Activated naive CD4-positive, alpha-beta T cell treated with Interleukin-2 at 50 U/mL for 16 hours (primary cell): ENCODE measurements at places on chromosomes 16 and 17.

GRCh38 chr16:72442385-72443158 lies 270.6 kb upstream of the PMFBP1 start:
- DNase-seq = no peak

GRCh38 chr17:77291591-77292386 lies 151.0 kb downstream of the SEC14L1 start:
- no peak for DNase-seq

- peak; percentile 8 for DNase-seq
Observed at GRCh38 chr16:74862743-74863244, 88.2 kb upstream of the FA2H start.

GRCh38 chr17:56785405-56785804 lies 48.3 kb downstream of the C17orf67 start:
- no peak for DNase-seq

DNA sequence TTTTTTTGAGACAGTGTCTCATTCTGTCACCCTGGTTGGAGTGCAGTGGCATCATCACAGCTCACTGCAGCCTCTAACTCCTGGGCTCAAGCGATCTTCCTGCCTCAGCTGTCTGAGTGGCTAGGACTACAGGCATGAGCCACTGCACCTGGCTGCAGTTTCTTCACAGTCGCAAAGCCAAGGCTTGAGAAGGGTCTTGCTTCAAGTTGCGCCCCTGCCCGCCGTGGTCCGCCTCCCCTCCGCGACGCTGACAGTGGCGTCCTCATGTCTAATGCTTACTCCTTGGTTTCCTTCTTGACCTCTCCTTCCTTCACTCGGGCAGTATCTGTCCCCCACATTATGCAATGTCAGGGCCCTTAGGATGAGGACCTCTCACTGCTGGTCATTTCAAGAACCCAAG lies 112.7 kb downstream of the ADCY9 start:
- no peak for DNase-seq

- DNase-seq = no peak
Observed at GRCh38 chr16:31453255-31454204, 5.8 kb upstream of the ARMC5 start.

- DNase-seq = no peak
Observed at GRCh38 chr16:14194721-14195120, 123.6 kb downstream of the MRTFB start.

DNA sequence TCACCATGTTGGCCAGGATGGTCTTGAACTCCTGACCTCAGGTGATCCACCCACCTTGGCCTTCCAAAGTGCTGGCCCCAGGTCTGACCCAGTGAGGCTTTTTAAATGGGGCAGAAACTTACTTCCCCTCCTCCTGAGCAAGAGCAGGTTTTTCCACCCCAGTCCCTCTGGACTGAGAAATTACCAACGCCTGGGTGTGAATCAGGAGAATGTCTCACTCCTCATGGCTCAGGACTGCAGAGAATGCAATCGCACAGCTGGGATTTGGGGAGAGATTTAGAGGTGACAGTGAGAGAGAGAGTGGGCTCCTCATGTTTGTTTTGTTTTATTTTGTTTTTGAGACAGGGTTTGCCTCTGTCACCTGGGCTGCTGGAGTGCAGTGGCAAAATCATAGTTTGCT lies 203.6 kb downstream of the RAB11FIP4 start:
- no peak for DNase-seq

GRCh38 chr17:4472286-4472685 lies 26.4 kb upstream of the SPNS2 start:
- DNase-seq = no peak

- DNase-seq = no peak
Observed at GRCh38 chr16:29765167-29766032, 12.7 kb upstream of the ZG16 start.

GRCh38 chr17:9612006-9612405 lies 33.3 kb upstream of the USP43 start:
- DNase-seq = no peak

- no peak for DNase-seq
Observed at GRCh38 chr17:71765437-71765836, 355.4 kb upstream of the SOX9 start.

- no peak for DNase-seq
Observed at GRCh38 chr16:27204312-27204915, 1.1 kb downstream of the KDM8 start.

- DNase-seq = no peak
Observed at GRCh38 chr17:68973098-68973846, 18.1 kb upstream of the ABCA8 start.

GRCh38 chr17:29731589-29731929 lies 108.8 kb upstream of the CORO6 start:
- DNase-seq = no peak

GRCh38 chr17:42698736-42699414 lies 16.5 kb downstream of the CNTNAP1 start:
- DNase-seq = no peak

DNA sequence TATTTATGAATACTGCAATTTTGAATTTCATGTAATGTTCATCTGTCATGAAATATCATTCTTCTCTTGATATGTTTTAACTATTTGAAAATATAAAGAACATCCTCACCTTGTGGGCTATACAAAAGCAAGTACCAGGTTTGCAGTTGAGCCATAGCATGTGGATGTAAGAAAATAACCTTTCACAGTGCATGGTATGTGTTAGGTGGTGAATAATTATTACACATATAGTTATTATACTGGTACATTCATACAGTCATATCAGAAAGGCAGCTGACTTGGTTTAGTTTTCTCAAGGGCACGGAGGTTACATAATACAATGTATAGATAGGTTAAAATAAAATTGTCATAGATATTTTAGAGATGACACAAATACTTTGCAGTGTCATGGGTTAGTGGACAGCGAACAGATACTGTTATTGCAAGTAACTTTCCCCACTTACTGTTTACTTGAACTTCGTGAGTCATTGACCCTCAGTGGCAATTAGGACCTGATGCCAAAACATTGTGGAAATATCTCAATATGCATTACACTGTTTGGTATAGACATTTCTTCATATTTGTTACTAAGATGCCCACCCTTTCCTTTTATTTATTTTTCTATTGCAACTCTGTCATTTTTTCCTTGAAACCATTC lies 445.4 kb upstream of the GOT2 start:
- no peak for DNase-seq

DNA sequence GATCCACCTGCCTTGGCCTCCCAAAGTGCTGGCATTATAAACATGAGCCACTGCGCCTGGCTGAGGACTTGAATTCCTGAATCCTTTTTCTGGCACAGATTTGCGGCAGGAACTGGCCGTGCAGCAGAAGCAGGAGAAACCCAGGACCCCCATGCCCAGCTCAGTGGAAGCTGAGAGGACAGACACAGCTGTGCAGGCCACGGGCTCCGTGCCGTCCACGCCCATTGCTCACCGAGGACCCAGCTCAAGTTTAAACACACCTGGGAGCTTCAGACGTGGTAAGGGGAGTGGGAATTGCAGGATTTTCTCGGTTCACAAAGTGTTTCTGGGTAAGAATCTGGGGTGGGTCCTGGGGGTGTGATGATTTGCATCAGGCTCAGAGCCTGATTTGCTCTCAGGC lies 41.0 kb downstream of the NDE1 start:
- no peak for DNase-seq

DNA sequence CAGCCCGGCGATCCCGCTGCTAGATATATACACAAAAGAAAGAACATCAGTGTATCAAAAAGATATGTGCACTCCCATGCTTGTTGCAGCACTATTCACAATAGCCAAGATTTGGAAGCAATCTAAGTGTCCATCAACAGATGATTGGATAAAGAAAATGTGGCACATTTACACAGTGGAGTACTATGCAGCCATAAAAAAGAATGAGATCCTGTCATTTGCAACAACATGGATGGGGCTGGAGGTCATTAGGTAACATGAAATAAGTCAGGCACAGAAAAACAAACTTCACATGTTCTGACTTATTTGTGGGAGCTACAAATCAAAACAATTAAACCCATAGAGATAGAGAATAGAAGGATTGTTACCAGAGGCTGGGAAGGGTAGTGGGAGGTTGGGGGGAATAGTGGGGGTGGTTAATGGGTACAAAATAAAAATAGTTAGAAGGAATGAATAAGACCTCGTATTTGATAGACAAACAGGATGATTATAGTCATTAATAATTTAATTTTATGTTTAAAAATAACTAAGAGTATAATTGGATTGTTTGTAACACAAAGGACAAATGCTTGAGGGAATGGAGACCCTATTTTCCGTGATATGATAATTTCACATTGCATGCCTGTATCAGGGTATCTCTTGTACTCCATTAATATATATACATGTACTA lies 176.7 kb upstream of the NOG start:
- DNase-seq = no peak

DNA sequence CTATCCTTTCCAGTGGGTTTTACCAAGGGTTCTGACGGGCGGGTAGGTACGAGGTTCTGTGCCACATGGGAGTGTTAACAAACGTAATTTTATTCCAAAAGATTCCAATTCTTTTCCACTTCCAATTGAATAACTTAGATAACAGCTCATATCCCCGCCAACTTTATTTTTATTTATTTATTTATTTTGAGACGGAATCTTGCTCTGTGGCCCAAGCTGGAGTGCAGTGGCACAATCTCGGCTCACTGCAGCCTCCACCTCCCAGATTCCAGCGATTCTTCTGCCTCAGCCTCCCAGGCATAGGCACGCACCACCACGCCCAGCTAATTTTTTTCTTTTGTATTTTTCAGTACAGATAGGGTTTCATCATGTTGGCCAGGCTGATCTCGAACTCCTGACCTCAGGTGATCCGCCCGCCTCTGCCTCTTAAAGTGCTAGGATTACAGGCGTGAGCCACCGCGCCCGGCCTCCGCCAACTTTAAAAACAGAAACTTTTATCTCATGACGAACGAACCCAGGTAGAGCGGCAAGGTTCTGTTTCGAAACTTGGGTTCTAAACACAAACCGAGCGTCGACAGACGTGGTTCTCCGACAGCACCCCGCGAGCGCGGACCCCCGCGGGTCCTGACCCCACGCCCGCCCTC lies 613 bp downstream of the ECI1 start:
- DNase-seq = peak; percentile 63

- no peak for DNase-seq
Observed at GRCh38 chr17:72511242-72511641, 390.4 kb downstream of the SOX9 start.

GRCh38 chr17:69506489-69506888 lies 92.0 kb downstream of the MAP2K6 start:
- DNase-seq = no peak

DNA sequence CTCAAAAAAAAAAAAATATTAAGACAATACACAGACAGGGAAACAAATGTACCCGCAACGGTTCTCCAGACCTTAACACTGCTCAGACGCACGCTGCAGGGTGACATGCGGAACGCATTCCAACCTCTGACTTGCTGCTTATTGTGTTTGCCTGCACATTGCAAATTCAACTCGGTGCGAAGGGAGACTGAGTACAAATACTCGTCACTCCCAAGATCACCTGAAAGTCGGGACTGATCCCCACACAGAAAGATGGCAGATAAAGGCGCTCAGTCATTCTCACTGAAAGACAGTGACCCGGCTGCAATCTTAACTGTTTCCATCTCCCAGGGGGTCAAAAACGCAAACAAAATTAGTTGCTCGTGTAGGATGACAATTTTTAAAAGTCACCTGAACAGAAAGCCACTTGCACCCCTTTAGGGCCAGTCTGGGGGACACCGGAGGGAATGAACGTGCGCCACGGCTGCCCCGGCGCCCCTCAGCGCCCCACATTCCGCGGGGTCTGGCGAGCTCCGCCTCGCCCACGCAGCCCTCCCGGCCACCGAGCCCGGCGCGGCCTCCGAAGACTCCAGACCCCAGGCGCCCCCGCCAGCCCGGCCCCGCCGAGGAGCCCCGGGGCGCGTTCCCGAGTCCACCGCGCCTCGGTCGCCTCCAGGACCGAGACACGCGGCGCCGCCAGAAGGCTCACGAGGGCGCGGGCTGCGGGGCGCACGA lies 589 bp downstream of the CLCN7 start:
- no peak for DNase-seq

DNA sequence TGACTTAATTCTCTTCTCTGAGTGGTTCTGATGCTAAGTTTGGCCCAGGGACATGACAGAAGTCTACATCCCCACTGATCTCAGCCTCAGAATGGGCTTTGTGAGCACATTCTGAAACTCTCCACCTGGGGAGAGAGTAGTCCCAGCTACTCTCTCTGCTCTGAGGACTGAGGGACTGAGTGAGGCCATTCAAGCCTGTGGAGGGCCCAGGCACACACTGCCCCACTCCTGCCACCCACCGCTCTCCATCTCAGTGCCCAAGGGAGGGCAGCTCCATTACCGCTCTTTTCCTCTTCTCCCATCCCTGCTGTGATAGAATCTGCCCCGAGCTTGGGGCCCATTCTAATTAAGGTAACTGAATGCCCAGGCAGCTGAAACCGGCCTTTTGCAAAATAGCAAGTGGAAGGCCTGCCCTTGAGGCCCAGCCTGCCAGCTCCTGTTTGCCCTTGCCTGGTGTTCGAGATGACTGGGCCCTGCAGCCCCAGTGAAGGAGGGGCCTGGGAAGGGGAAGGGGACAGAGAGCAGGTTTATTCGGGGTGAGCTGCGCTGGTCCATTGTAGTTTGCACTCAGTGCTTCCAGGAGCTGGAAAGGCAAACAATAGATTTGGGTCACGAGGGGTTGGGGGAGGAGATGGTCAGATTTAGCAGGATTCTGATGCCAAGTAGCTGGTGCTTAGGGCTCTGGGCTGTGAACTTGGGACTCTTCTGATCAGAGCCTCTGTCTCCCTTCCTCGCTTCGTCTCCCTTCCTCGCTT lies 76.2 kb downstream of the RAB11FIP4 start:
- DNase-seq = no peak

DNA sequence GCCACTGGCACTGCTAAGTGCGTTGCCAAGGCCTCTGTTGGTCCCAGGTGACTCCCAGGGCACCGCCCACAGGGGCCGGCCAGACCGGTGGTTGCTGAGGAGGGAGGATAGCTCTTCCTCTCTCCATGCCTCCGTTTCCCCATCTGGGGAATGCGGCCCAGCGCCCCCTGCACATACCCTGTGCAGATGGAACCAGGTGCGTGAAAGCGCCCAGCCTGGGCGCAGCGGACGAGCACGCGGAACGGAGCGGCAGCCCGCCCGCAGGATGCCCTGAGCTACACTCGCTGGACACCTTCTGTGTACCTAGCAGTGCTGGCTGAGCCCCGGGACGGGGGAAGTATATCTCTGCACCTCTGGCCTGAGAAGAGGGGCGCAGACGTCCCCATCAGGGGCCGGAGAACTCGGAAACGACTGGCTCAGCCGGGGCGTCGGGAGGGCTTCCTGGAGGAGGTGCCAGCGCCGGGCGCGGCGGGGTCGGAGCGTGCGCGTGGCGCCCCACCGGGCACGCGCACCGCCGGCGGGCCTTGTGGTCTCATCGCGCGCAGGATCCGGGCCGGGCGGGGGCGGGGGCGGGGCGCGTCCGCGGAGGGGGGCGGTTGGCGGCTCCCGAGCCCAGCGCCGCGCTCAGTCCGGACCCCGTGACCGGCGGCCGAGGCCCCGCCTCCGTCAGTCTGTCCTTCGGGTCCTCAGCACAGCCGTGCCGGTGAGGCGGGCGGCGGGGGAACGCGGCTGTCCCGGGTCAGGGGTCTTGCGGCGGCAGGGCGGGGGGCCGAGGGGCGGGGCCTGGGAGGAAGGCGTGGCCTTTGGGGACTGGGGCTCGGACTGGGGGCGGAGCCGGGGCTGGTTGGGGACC lies at the start of the genes CCDC78 and HAGHL:
Gene CCDC78 (minus strand): TSS at position 6 of the 853 bp plus-strand sequence. CDS start 76 bp downstream, outside the sequence.
Gene HAGHL (plus strand): TSS at position 669 of the 853 bp plus-strand sequence. CDS start 404 bp downstream, outside the sequence.
- DNase-seq = peak; percentile 61
